BE2C (cell line): ENCODE measurements at places on chromosomes 4 and X.

DNA sequence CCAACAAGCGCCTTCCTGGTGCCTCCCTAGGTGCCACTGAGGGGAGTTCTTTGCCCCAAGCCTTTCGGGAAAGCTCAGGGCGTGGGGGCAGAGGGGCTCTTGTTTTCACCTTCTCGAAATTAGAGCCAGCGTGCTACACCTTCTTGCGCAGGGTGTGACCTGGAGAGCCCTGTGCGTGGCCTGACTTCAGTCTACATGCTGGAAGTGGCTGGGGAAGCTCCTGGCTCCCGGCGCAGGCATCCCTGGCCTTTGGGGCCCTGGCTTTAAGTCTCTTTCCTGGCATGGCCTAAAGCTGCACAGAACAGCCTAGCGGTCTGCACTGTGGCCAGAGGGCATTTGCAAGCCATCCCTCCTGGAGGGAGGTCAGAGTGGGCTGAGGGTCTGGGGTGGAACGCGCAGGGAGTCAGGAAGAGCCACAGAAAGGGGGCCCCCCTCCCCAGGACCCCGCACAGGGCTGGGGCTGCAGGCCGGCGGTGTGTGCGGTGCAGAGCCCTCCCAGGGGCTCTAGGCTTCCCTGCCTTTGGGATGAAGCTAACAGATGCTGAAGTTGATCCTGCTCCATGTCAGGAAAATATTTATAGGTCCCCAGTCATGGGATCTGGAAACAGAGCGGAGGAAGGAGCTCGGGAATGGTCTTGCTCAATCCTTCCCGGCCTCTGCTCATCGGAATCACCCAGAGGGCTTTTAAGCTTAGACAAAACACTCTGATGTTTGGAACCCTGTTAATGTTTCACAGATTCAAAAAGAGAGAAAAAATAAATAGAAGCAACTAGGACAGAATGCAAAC lies 781 bp upstream of the SPON2 start:
- DNase-seq: no peak

DNA sequence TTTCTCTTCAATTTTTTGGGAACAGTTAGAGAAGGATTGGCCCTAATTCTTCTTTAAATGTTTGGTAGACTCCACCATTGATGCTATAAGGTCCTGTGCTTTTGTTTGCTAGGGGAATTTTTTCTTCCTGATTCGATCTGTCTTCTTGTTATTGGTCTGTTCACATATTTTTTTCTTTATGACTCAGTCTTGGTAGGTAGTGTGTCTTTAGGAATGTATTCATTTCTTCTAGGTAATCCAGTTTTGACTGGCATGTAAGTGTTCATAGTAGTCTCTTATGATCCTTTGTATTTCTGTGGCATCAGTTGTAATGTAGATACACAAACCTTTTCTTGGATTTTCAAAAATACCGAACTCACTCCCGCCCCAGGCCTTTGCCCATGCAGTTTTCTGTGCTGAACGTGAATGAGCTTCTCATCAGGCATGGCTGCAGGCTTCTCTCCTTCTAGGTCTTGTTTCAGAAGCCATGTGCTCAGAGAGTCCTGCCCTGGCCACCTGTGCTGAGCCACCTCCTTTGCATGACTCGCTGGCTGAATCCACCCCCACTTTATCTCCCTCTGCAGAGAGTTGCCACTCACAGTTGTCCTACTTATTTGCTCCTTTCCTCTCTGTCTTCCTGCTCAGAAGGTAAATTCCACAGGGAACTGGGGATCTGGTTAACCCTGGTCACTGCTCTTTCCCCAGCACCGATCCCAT lies 67.0 kb downstream of the STK32B start:
- DNase-seq: no peak

DNA sequence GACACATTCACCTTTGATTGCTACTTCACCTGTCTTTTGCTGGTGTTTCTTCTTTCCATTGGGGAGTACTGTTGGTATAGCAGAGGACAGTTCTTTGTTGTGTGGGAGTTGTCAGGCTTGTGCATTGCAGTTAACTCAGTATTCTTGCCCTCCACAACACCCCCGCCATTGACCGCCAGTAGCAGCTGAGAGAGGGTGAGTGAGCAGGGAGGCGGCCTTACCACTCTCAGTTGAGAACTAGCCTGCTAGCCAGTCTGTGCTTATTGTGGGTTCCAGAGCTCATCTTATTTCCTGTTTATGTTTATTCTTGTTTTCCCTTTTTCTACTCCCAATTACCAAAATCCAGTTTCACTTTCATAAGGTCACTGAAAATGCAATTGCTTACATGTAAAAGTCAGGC lies 52.2 kb downstream of the STIM2 start:
- no peak for DNase-seq

- no peak for DNase-seq
Measured at GRCh38 chr4:9964879-9965278, 56.4 kb downstream of the SLC2A9 start.

- no peak for DNase-seq
Measured at GRCh38 chrX:17081968-17082367, 135.5 kb downstream of the REPS2 start.

- DNase-seq: no peak
Measured at GRCh38 chr4:98506462-98507132, 151.8 kb downstream of the TSPAN5 start.

DNA sequence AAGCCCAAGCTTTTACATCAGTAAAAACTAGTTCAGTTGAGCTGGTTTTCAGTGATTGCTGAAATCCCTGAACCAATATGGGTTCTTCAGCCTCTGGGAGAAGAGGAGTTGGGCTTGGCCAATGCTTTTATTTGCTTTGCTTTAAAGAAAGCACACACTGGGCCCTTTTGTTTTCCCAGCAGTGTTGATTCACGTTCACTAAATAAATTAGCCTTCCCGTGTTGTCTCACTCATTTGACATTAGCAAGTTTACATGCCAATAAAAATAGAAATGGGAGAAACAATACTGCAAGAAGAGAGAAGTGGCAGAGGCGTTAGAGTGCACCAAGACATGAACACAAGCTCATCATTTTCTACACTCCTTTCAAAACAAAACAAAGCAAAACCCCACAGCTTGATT lies 136.2 kb downstream of the SHROOM3 start:
- DNase-seq: no peak

GRCh38 chr4:126853715-126854114 lies 779.0 kb upstream of the INTU start:
- no peak for DNase-seq

DNA sequence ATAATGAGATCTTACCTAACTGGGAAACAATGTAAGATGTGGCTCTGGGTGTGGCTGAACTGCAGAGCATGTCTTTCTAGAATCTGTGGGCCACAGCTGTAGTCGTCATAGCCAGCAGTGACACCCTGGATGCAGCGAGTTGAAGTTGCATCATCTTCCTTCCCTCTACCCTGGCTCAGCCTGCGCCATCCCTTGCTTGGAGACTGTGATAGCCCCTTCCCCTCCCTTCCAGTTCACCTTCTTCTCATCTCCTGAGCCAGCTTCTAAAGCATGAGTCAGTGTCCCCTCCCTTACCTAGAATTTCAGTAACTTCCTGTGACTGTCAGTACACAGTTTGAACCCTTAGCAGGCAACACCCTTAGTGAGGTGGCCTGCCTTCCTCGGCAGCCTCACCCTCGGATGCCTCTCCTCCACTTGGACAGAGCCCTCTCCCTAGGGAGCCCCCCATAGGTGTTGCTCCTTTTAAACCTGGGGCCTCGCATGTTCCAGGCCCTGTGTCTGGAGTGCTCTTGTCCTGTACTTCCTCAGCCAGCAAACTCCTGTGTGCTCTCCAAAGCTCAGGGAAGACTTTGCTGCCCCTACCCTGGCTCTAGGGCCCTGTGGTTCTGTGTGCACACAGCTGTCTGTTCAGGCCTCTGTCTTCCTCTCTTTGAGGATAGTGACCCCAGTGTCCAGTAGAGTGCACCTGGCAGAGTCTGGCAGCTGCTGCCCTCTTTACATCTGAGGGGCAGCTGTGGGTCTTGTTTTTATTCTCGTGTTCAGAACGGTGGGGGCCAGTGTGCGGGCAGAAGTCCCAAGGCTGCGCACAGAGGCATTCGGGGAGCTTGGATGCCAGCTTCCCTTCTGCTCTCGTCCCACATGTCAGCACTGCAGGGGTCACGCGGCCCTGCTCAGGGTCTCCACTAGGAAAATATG lies 43.7 kb upstream of the TADA2B start:
- no peak for DNase-seq

- no peak for DNase-seq
Measured at GRCh38 chrX:98357146-98357545, 1473.4 kb downstream of the RPA4 start.
